ENCODE measurements at places on chromosomes 3 and 15.
A peak's percentile ranks its signal among the peaks of the same experiment; 100 is the strongest.

DNA sequence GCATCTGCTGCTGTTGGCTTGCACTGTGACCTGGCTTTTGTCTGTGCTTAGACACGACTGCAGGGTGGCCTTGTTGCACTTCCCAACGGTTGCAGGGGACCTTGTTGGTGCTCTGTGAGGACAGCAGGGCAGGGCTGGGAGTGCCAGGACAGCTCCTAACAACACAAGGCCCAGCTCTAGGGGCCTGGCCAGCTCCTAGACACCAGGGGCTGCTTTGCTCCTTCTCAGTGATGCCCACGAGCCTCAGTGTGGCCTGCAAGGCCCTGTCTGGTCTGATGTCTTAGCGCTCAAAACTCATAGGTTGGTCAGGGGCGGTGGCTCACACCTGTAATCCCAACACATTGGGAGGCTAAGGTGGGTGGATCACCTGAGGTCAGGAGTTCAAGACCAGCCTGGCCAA, 149.1 kb downstream of the CHSY1 start:
- DNase-seq: no peak

- no peak for DNase-seq
These were observed 77.1 kb upstream of the CHRNB4 start for GRCh38 chr15:78717956-78718656.

DNA sequence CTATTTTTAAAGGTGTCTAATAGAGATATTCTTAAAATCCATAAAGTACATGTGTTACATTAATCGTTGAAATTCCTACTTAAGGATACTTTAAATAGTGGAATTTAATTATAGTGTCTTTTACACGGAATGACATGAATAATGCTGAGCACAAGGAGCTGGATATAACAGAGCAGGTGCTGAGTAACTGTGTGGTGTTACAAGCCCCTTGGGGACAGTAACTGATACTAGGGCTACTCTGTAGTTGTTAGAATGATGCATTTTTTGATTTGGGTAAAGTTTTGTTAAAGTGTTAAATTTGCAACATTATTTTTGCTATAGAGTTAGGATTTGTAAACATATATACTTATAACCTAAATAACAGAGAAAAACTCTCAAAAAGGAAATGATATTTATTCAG, 1496.1 kb downstream of the OTOL1 start:
- no peak for DNase-seq

DNA sequence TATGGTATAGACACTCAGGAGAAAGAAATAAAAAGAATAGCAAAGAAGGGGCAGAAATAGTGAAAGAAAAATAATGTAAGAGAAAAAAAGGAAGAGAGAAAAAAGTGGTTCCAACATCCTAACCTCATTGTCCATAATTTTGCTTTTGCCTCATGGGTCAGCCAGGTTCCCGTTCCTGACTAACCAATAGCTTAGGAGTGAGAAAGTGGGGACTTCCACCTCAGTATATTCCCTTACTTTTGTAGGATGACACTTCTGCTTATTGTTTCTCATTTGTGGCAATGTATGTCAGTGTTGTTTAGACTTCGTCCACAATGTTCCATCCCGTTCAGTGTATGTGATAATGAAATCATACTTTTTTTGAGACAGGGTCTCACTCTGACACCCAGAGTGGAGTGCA, 9.3 kb upstream of the SLC12A8 start:
- no peak for DNase-seq

DNA sequence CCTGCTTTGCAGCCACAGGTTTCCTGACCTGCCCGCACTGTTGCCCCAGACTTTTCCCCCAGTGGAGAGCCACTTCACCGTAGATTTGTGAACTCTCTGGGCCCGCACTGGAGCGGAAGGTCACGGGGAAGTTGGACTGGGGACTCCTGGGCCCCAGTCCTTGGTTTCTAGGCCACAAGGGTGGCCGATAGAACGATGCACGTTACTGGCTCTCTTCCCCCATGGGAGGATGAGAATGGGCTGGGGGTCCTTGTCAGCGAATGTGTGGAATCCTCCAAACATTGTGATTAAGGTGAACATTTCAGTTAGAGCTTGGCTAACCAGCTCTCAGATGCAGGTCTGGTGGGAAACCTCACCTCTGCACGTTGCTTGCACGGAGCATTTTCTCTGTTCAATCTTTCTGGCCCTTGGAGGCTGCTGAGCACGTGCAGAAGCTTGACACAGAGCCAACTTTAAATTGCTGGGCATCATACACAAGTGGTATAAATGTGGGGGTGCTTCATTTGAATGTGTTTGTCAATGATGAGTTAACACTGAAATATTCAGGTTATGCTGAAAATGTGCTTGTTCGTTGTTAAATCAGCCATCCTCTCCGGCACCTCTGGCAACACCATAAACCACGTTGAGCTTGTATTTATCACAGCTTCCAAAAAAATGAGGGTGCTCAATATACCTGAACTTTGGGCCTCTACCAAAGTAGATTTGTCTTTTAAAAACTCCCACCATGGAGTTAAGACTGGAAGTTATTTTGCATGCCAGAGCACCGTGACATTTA, 976 bp downstream of the DIS3L start:
- DNase-seq: peak; percentile 97

DNA sequence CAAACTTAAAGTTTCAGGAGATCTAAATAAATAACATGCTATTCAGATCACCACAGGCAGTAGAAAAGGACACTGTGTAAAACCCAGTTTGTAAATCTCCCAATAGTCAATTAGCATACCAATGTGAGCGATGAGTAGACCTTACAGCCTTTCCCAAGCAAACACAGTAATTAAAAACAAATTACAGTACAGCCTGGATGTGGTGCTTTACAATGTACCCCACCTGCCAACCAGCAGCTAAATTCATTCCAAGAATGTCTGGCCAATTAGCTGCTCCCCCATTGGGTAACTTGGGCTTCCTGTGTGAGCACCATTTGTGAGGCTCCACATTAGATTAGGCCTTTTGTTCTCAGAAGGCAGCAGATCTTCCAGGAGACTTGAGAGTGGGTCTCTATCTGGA, 635.0 kb downstream of the TBL1XR1 start:
- no peak for DNase-seq

DNA sequence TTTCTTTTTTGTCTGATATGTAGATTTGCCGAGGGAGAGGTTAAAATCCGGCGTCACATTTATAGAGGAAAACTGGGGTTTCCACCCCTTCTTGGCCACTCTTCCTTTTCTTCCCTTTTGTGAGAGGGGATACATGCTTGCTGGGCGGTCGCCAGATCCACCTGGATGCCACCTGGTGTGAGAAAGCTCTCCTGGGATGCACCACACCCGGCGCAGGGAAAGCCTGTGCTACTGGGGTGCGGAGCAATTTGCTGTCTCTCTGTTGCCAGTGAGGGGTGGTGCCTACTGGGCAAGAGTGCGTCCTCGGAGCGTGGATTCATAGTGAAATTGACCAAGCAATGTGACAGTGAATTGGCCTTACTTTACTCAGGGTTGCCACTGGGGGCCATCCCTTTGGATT, 2.5 kb upstream of the RGMA start:
- DNase-seq: no peak

DNA sequence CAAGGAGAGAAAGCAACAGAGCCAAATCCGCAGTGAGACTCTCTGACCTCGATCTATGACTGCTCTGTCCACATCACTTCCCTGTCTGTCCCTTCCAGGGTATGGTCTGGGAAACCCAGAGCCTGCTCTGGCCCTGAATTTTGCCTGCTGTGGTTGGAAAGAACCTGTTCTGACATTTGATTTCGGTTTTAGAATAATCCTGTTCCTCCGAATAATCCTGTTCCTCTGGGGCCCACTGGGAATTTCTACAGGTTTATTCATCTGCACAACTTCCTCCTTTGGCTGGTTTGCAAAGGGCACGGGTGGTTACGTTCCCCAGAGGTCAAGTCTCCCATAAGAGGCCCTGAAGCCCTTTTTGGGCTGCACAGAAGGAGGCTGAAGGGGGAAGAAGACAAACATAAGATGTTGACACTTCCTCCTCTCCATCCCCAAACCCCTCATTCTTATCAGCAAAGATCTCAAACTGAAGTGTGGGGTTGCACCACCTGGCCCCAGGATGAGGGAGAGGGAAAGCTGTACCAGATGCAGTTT, 10.6 kb downstream of the LAMP3 start:
- no peak for DNase-seq

DNA sequence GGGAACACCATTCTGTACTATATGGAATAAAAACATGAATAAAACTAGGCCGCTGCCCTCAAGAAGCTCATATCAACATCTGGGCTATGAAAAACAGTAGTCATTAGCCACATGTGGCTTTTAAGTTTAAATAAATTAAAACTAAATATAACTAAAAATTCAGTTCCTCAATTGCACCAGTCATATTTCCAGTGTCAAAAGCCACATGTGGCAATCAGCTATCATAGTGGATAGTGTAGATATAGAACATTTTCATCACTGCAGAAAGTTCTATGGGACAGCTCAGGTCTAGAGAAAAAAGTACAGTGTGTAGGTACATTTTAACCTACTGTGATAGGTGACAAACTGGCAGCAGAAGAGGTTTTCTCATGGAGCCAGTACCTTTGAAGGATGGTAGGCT, 261.4 kb downstream of the FOXP1 start:
- DNase-seq: no peak

- DNase-seq: peak; percentile 96
These were observed at the start of gene BNIP2 for GRCh38 chr15:59688782-59689625. TSS of gene BNIP2 (minus strand) at chr15:59689320. CDS start at chr15:59682457, 6,863 bp downstream.

DNA sequence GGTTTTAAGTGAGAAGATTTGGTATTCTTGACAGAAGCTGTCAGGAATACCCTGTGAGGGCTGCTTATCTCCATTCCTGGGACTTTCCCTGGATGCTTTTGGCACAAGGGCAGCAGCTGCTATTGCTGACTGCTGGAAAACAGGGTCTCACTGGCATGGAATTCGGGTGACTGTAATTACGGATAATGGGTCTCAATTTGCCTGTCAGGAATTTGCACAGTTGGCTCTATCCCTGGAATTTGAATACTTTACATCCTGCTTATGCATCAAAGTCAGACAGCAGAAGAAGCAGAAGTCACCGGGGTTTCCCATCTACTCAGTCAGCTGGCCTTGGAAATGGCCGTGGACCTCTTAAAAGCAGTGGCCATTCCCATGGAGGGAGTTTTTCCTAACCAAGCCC, 25.9 kb upstream of the AKAP13 start:
- DNase-seq: peak; percentile 33

- DNase-seq: no peak
These were observed 34.0 kb downstream of the RPLP1 start for GRCh38 chr15:69486481-69487110.

GRCh38 chr3:32510075-32510724, 7.5 kb upstream of the CMTM6 start:
- DNase-seq: peak; percentile 82

GRCh38 chr15:73394782-73395181, 26.0 kb upstream of the HCN4 start:
- no peak for DNase-seq

DNA sequence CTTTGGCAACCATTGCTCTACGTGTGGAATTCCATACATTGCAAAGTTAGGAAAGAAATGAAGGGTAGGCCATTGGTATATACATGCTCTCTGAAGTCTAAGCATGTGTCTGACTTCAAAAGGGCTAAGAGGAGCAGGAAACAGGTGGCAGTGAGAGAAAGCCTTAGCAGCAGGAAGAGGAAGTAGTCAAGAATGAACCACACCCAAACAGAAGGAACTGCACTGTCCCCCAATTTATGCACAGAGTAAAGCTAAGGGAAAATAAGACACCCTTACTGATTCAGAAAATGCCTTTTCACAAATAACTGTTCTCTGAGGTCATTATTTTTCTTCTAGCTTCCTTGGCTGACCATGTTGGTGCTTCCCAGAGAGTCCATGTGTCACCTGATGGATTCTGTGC, 575.4 kb downstream of the NTRK3 start:
- DNase-seq: no peak

DNA sequence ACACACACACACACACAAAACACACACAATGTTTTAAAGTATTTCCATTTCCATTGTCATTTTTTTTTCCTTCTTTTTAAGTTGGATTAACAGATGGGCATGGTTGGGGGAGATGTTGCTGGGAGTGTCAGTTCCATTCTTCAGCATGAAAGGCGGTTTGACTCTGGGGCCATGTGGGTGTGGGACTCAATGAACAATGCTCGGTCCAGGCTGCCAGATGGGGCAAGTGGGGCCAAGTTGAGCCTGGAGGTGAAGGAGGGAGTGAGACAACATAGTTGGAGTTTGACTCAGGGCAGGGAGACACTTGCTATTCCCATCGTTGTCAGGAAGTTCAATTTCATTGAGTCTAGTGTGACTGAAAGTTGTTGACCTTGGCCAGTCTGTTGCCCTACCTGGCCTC, 125.3 kb downstream of the TLE3 start:
- DNase-seq: no peak

DNA sequence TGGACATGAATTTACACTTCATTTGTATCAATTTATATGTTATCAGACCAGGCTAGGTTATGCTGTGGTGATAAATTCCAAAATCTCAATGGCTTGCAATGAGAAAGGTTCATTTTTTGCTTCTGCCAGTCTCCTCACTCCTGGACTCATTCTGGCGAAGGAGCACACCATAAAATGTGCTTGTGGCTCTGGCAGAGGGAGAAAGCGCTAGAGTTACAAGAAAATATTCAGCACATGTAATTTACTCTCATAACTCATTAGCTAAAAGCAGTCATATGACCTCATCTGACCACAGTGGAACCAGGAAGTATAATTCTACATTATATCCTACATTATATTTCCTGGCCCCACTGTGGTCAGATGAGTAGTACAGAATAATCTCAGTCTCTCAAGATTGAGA, 193.8 kb downstream of the BCHE start:
- DNase-seq: peak; percentile 79

DNA sequence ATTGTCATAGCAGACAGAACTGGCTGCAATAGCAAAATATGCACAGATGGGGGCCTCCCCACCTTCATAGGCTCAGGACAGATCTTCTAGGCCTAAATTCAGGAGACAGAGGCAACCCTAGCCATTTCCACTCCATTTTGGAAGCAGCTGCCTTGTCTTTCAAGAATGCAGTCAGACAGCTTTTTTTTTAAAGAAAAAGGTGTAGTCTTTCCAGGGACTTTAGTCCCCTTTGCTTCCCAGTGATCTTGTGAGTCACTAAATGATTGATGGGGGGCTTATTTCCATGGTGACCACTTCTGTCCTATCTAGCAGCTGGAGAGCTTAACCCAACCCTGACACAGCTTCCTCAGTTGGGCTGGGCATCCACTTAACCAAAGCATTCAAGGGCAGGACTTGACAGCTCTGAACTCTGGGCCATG, 165.9 kb downstream of the TPRG1 start:
- no peak for DNase-seq

- DNase-seq: no peak
These were observed 199.7 kb downstream of the AKAP13 start for GRCh38 chr15:85579957-85580694.

DNA sequence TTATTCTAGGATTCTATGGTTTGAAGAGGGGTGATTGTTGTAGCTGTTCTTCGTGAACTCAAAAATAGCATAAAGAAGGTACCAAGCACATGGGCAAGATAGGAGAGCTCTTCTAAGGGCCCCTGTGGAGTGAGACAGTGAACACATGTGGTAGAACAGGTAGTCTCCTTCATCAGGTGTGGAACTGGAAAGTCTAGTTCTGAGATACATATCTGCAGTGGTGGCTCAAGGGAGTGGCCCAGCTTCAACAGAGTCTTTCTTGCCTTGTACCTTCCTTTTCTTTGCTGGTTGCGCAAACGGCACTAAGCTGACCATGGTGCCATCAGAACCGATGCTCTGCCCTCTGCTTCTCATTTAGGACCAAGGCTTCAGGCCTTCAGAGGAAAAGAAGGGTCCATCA, 65.2 kb downstream of the CERS3 start:
- DNase-seq: no peak

- no peak for DNase-seq
These were observed 85.8 kb downstream of the LINGO1 start for GRCh38 chr15:77546870-77547269.
